ENCODE measurements at places on chromosomes 1 and 21.

- no peak for DNase-seq
These were observed 24.2 kb downstream of the MAPKAPK2 start for GRCh38 chr1:206708882-206709281.

DNA sequence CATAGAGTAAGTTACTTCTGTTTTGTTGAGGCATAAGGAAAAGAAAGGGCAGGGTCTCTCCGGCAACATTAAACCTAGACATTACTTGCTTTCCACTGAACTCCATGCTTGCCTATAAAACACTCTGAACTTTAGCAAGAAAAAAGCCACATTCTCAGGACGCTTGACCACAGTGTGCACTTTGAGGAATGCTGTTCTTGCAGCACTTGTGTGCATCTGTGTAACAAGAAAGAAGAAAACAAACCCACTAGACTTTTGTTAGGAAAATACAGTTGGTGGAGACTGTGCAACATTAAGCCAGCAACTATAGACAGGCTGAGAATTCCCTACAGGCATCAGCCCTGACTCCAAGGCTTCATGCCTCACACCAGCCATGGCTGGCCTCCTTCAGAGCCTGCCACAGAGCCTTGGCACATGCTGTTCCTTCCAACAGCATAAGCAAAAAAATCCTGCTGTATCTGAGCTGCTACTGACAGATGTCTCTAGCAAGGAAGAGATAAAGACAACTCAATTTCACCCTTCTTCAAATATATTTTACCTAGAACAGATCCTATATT, 5.8 kb downstream of the PDZK1 start:
- no peak for DNase-seq

DNA sequence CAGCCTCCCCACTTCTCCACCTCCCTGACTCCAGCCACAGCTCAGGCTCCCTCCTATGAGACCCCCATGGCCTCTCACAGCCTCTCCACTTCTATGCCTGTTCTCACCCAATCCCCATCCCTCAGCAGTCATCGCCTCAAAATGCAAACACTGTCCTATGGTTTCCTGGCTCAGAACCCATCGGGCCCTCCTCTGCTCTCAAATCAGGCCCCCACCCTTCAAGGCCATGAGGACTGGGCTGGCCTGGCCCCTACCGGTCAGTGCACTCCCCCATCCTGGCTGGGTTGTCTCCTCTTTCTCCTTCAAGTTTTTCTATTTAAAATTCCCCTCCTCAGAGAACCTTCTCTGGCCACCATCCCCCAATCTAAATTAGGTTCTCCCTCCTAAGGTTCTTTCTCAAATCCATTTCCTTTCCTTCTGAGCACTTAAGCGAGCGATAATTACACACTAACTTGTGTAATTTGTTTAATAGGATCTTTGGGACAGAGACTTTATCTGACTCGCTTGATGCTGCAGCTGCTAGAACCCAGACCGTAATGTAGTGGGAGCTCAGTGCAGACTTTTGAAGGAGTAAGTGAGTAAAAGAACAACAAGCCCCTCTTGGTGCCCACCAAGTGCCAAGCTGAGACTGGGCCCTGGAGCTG, 347.2 kb downstream of the MATN1 start:
- DNase-seq, result no peak

GRCh38 chr1:32470991-32471694, 6.3 kb downstream of the ZBTB8B start:
- no peak for DNase-seq

DNA sequence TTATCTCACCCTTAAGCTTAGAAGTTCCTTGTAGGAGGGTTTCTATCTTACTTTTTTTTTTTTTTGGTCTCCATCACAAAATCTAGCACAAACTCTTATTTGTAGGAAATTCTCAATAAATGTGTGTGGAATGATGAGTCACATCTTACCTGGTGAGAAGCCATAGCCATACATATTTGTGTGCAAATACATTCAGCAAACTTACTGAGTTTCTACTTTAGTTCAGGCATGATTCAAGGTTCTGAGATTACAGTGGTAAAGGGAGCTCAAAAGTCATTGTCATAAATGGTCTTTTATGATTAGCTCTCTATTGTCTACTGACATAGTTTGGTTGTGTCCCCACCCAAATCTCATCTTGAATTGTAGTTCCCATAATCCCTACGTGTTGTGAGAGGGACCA, 193.1 kb upstream of the UBE2U start:
- no peak for DNase-seq

- DNase-seq, result no peak
These were observed 7.6 kb downstream of the CYP4X1 start for GRCh38 chr1:47031059-47031458.

DNA sequence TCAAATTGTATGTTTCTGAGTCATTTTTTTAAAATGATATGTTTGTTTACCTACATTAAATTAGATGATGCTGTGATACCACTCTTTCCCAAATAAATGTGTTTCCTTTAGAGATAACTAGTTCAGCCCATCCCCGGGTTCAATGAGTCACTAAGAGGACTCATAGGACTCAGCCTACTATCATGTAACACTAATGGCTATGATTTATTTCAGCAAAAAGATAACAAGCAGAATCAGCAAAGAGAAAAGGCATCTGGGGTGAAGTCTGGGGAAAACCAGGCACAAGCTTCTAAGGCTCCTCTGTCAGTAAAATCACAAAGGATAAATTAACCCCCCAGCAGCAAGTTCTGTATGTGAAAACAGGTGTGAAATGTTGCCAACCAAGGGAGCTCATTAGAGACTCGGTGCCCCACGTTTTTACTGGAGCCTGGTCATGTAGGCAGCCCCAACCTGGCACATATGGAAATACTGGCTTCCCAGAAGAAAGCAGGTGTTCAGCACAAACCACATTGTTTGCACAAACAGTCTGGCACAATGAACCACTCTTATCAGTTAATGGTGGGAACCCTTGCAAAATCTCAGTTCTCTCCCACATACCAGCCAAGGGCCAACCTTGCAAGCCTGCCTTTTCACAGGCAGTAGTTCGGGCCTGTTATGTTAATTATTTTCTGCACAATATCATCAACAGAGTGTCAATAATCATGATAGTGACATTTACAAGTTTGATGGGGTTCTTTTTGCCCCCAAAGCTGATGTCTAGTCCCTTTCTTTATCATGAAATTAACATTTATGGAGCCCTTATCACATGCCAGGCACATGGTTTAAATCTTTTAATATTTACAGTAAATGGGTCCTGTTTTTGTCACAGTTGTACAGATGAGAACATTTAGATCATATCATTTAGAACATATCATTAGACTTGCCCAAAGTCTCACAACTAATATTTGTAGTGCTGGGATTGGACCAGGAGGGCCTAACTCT, 23.1 kb upstream of the CNN3 start:
- DNase-seq, result no peak

DNA sequence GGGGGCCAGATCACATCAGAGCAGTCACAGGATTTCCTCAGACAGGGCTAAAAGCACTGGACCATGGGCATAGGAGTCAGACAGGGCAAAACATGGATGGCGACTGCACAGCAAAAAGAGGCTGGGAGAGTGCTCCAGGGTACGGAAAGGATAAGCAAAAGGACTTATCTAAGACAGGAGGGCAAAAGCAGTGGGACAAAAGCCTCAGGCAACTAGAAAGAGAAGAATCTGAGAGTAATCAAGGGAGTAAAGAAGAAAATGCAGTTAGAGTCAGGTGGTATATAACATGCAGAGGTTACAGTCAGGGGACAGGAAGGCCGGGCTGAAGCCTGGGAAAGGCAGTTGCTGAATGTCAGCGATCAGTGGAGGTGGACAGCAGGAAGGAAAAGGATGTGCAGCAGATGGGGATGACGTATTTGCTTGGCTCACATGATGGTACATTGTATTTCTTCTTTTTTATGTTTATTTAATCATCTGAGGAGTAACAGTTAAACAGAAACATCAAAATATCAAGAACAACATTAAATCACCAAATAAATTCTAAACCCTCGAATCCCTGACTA, 63.1 kb upstream of the CNN3 start:
- no peak for DNase-seq

GRCh38 chr1:50183378-50184133, 74.8 kb downstream of the ELAVL4 start:
- DNase-seq, result peak; percentile 53

DNA sequence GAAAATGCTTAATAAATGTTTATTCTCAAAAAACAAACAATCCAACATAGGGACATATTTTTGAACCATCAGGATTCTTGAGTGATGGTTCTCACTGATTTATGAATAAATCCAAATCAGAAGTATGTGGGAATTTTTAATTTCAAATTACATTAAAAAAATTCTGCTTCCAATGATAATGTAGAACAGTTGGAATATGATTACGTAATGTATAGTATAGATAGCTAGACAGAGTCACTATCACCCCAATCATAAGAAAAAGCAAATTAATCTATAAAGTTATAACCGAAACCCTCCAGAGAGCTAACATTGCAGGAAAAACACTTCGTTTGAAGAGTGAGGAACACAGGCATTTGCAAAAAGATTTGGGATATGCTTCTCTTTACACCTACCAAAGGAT, 1600.6 kb upstream of the B3GALT2 start:
- no peak for DNase-seq

DNA sequence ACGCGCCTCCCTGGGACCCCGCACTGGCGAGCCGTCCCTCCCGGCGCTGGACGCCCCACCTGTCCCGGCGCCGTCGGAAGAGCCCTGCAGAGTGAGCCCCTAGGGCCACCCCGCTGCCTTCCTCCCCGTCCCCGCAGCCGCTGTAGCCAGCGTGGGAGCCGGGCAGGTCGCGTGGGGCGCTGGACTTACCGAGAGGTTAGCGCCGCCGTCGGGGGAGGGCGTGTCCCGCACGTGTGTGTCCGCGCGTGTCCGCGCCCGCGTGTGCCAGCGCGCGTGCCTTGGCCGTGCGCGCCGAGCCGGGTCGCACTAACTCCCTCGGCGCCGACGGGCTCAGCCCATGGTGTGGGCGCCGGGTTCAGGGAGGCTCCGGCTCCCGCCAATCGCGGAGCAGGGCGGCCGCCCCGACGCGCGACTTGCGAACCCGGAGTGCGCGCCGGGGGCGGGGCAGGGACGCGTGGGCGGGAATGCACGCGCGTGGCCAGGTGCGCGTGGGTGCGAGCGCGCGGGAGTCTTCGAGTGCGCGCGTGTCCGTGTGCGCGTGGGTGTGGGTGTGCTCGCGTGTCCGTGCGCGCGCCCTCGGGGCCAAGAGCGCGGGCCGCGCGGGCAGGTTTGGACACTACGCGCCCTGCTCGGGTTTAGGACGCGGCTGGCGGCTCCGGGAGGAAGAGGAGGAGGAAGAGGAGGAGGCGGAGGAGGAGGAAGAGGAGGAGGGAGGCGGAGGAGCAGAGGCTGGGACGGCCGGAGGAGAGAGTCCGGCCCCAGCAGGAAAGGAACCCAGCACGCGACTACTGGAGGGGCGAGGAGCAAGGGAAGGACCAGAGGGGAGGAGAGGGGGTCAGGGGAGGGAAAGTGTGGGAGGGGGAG, 145.2 kb upstream of the ETS2 start:
- peak; percentile 38 for DNase-seq

DNA sequence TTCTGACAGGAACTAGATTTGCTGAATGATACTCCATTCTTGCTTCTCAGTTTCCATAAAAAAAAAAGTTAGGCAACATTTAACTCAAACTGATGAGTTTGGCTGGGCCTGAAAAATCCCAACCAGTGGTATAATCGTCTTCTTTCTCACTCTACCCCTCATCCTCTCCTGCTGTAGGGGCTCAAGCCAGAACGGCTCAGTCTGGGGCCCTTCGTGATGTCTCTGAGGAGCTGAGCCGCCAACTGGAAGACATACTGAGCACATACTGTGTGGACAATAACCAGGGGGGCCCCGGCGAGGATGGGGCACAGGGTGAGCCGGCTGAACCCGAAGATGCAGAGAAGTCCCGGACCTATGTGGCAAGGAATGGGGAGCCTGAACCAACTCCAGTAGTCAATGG, 1.6 kb downstream of the TXLNA start:
- DNase-seq, result no peak

DNA sequence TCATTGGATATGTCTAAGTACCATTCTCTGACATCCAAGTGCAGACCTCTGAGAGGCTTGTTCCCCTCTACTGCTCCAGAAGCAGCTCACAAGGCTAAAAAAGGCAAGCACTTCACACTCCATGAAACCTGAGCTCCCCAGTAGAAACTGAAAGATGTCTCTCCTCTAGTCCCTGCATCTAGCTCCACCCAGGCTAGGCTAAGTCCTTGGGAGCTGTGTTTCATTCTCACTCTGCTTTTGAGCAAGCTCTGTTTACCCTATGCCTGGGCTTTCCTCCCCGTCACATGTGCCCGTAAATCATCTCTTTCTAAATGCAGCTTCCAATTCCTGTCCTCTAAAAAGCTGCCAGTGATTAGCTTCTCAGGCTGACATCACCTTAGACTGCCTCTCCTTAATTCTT, 39.0 kb downstream of the LRRC71 start:
- peak; percentile 24 for DNase-seq

GRCh38 chr1:9250411-9251381, 16.1 kb downstream of the H6PD start:
- DNase-seq, result no peak

DNA sequence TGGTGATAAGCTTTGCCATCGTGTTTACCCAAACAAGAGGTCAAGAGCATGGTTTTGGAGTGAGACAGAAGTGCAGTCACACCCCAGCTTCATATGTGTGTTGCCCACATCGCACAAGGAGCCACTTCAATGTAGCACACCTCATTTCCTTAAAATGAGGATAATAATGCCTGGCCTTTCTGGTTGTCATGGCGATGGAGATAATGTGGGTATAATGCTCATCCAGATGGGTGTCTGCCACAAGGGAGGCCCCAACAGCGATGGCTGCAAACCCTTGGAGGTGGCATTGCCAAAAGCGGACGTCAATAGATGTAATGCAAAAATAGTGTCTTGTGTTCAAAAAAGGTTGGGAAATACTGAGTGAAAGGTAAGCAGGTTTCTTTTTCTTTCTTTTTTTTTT, 83.1 kb upstream of the AJAP1 start:
- DNase-seq, result no peak

DNA sequence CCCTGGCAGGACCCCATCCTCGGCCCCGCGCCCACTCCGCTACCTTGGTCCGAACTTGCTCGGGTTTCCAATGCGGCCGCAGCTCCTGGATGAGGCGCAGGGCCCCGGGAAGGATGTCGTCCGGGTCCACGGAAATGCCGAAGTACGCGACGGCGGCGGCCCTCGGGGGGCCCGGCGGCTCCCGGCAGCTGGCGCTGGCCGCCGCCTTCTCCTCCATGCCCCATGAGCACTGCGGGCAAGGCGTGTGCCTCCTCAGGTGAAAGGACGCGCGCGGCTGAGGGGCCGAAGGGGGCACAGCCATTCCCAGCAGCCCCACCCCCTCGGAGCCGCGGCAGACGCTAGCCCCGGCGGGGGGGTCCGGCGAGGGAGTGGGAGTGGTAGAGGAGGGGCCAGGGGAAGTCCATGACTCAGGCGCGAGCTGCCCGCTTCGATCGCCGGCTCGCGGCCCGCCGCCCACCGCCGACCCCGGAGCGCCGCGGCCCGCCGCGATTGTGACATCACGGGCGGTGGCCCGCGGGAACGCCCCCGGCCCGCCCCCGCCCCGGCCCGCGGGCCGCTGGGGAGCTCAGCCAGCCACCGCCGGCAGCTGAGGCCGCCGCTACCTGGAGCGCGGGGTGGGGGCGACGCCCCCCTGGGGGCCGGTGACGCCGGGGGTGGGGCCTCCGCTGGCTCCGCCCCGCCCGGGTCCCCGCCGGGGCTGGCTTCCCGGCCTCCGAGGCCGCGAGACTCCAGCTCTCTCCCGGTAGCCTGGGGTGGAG, at the start of gene ETNK2:
Gene ETNK2 (minus strand): TSS at position 493 of the 758 bp plus-strand sequence. CDS start 192 bp downstream, at position 301.
- peak; percentile 48 for DNase-seq

Measured in NCI-H524 (cell line).